ENCODE measurements at places on chromosomes 6 and 20.

GRCh38 chr6:100988391-100988984 lies 107.4 kb upstream of the ASCC3 start:
- DNase-seq, result no peak

GRCh38 chr20:37365760-37366638 lies 20.1 kb downstream of the SRC start:
- DNase-seq, result no peak

- DNase-seq, result no peak
Observed at GRCh38 chr20:36644706-36645095, 1.3 kb downstream of the SLA2 start.

GRCh38 chr20:2637246-2637645 lies 15.2 kb upstream of the NOP56 start:
- DNase-seq, result no peak

DNA sequence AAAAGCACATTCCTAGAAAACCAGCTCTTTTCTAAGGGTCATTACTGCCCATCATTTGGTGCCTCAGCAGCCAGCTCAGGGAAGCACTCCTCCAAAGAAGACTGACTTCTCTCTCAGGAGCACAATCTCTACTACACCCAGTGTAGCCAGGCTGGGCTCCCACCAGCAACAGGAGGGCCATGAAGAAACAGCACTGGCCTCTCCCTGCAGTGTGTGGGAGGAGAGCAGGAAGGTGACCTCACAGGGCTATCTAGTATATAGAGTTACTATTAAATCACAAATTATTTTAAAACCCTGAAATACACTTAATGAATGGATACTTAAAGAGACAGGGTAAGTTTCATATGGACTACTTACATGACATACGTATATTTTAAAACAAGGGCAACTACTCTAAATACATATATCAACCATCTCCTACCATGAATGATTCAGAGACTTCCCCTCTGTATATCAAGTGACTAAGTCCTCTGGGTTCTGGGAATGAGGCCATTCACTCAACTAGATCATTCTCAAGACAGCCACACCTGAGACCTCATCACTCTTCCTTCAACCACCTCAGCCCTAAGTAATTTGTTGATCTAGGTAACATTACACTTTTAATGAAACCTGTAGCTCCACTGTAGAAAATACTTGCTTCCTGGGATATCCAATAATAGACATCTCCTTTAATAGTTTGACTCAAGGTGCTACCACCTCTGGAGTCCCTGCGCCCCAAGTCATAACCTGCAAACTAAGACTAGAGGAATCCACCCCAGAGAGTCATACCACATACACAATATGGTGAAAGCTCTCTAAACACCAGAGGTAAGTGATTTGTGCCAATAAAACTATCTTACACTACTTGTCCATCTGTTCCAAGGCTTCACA lies 25.2 kb downstream of the TBX18 start:
- DNase-seq, result no peak

- DNase-seq, result no peak
Observed at GRCh38 chr20:11972478-11972877, 54.8 kb downstream of the BTBD3 start.

GRCh38 chr20:5364136-5364821 lies 47.5 kb upstream of the PROKR2 start:
- DNase-seq, result no peak

DNA sequence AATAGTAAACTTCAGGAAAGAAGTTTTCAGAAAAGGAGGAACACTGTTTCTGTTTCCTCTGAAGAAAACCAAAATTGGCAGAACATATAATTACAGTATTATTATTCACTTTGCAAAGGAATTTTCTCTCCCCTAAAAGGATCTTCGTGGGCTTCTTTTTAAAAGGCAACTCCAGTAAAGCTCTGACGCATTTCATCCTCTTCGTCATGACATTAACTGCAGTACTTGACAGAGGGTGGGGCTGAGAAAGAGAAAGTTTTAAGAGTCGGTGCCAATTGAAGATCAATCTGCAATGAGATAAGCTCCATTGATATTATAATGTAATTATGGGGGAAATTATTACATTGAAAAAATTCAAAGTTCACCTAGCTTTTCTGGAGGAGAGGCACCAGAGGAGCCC lies 75.8 kb downstream of the MYB start:
- no peak for DNase-seq

DNA sequence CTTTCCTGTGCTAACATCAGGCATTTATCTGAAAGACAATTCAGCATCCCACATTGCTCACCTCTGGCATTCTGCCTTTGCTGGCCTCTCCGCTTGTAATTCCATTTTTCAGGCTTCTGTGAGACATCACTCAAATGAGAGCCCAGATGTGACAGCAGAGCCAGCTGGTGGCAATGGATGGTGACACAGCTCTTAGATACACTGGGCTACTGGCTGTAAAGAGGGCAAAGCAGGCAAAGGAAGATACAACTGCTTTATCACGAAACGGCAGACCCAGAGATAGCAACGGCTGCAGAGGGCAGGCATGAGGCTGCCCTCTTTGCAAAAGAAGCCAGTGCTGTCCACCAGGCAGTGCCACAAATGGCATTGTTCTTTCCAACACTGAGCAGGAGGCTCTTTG lies 329.8 kb downstream of the KIF16B start:
- DNase-seq, result no peak

GRCh38 chr6:26158076-26158580 lies 70.9 kb downstream of the HFE start:
- no peak for DNase-seq

DNA sequence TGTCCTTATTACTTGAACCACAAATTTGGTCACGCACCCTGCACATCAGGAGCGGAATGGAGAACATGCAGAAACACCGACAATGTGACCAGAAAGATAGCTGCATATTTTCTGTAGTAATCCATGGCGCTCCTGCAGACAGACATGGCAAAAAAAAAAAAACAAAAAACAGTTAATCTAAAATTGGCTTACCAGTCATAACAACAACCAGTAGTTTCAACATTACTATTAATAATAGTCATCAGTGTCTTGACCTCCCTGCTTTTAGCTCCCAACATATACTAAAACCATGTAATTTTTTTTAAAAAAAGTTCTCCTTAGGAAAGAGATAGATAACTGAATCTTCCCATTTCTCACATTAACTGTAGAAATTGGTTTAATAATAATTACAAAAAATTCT lies 6.8 kb downstream of the CGA start:
- no peak for DNase-seq

GRCh38 chr6:98871057-98871456 lies 36.7 kb downstream of the POU3F2 start:
- DNase-seq, result peak; percentile 53

- DNase-seq, result peak; percentile 70
Observed at GRCh38 chr6:148999501-148999900, 252.7 kb downstream of the UST start.

DNA sequence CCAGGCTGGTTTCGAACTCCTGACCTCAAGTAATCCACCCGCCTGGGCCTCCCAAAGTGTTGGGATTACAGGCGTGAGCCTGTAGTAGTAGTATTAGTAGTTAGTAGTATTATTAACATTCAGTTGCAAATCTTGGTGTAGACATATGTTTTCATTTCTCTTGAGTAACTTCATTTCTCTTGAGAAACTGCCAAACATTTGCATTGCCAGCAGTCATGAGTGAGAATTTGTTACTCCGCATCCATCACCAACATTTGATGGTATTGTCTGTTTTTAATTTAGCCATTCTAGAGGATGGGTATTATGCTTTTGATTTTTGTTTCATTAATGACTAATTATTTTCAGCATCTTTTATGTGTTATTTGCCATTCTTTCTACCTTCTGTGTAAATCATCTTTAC lies 1.5 kb upstream of the ERVFRD-1 start:
- peak; percentile 29 for DNase-seq

DNA sequence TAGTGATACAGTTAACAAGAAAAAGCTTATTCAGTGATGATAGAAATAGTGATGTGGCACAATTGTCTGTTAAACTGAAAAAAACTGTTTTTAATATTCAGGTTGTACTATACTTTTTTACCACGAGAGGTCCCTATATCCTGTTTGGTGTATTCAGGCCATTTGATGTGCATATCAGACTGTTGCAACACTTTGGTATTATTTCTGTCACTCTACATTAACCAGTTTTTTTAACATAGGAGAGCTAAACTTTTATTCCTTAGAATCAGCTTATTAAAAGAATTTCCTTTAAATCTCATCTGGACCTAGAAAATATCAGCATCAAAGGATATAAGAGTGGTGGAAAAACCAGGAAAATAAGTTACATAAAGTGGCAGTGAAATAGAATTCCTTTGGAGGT lies 36.8 kb downstream of the TSPYL4 start:
- peak; percentile 65 for DNase-seq

DNA sequence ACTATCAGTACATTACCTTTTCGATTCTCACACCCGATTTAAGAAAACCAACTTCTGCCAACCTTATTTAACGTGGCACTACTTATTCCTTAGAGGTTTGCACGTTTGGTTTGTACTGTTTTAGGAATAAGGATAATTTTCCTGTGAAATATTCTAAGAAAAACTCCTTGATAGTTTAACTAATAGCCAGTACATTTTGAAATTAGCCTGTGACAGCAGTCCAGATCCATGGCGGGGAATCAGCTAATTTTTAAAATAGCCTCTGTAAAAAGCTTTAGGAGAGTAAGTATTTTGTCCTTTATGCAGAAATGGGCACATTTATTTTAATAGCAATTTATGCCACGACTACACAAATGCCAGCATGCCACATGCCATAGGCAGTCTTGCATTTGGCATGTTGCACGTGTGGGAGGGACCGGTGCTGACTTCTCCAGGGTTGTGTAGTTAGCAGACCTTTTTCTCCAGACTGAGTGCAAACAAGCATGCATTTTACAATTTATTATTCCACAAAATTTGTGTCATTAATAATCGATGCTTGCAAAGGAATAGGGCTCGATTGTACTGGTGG lies 6.2 kb downstream of the FOXC1 start:
- no peak for DNase-seq

- no peak for DNase-seq
Observed at GRCh38 chr6:7624796-7625710, 35.1 kb downstream of the SNRNP48 start.

- no peak for DNase-seq
Observed at GRCh38 chr6:48754641-48755040, 643.6 kb upstream of the PTCHD4 start.

GRCh38 chr6:168154263-168154917 lies 75.4 kb upstream of the FRMD1 start:
- DNase-seq, result no peak

DNA sequence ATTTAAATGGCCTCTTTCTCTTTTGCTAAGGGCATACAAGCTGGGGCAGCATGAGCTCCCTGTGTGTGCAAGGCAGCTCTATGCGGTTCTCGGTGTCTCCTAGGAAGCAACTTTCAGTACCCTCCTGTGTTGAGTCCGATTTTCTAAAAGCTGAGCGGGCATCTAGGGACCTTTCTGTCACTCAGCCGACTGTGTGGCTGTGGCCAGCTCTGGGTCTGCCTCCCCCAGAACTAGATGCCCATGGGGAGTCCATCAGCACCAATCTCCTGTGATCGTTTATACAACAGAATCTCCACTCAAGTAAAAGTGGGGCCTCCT lies 7.5 kb downstream of the NELFCD start:
- no peak for DNase-seq

GRCh38 chr6:21213492-21213891 lies 380.1 kb upstream of the SOX4 start:
- no peak for DNase-seq

DNA sequence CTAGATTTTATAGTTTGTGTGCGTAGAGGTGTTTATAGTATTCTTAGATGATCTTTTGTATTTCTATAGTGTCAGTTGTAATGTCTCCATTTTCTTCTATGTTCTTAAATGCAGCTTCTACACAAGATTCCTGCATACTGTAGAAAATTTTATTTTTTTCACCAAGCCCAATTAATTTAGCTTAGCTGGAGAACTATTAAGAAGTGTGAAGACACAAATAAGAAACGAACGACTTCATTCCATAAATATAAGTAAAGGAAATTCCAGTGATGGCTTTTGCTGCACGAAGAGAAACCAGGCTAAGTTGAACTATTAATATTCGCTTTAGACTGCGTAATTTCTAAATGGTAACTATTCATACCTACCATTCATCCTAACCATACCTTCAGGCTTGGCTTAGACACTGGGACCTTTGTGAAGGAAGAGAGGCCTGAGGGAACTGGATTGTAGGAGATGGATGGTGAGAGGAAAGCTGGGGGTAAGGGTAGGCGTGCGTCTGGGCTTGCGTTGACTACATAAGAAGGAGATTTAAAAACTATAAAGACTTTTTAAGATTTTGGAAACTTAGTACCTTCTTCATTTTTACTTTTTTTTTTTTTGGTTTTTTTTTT lies 15.9 kb downstream of the HLA-DOA start:
- no peak for DNase-seq
